ENCODE measurements at places on chromosomes 1 and 21.

GRCh38 chr1:241963722-241964121 is 6.2 kb downstream of the BECN2 start:
- no peak for DNase-seq

DNA sequence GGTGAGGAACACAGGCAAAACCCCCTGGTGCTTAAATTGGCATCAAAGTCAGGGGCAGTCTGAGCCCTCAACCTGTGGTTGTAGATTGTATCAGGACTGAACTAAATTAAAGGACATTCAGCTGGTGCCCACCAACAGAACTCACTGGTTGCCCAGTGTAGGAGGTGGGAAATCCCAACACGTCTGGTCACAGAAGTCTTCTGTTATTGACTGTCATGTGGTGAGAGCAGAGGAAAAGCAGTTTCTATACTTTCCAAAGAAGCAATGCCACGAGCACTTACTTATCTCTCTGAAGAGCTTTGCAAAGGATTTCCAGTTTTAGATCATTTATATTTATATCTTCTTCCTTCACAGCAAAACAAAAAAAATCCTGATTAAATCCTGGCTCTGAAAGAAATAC is 15.0 kb upstream of the ACTA1 start:
- no peak for DNase-seq

- DNase-seq, result no peak
Measured at GRCh38 chr1:81584398-81584797, 216.3 kb upstream of the ADGRL2 start.

DNA sequence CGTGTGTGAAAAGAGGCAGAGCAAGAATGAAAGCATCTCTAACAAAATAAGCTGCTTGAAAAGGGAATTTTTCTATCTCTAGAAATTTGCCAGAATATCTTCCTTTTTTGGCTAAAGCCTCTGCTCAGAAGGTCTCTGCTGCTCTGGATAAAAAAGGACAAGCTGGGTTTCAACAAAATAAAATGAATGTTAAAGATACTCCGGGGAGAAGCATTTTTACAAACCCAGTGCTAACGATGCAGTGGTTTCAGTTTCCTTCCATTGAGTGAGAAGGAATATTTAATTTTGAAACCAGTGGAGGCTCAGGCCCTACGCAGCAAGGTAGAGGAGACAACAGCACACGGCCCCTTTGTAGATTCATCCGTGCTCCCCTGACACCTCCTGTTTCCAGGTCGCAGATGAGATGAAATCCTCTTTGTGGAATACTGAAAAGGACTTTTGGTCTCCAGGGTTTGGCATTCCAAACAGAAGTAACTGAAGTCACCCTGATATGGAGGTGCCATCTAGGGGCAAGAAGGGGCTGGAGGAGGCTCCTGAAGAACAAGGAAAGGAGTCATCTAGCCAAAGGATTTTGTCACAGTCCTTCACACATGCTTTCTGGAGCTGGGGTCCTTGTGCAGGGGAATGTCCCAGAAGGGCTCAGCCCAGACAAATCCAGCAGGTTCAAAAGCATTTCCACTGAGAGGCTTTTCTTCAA is 65.7 kb upstream of the SYT6 start:
- DNase-seq, result peak; percentile 35

GRCh38 chr1:21873761-21874160 is 61.7 kb downstream of the LDLRAD2 start:
- no peak for DNase-seq

DNA sequence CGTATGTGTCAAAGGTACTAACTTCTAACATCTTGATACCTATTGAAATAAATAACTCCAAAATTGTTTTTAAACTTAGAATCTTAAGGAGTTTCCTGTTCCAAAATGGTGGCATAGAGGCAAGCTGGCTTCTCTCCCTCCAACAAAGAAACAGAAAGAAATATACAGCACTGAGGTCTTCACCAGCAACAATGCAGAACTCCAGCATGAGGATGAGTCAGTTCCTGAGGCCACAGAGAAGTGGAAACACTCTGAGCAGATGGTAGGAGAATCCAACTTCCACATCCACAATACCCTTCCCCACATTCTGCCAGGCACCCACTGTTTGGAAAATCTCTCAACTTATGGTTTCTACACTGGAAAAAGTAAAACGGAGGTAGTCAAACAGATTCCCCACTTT is 12.2 kb upstream of the PPIH start:
- DNase-seq, result peak; percentile 2

GRCh38 chr1:153805042-153805745 is 30.0 kb downstream of the SLC27A3 start:
- DNase-seq, result peak; percentile 80

- no peak for DNase-seq
Measured at GRCh38 chr1:29498126-29499103, 262.1 kb downstream of the PTPRU start.

DNA sequence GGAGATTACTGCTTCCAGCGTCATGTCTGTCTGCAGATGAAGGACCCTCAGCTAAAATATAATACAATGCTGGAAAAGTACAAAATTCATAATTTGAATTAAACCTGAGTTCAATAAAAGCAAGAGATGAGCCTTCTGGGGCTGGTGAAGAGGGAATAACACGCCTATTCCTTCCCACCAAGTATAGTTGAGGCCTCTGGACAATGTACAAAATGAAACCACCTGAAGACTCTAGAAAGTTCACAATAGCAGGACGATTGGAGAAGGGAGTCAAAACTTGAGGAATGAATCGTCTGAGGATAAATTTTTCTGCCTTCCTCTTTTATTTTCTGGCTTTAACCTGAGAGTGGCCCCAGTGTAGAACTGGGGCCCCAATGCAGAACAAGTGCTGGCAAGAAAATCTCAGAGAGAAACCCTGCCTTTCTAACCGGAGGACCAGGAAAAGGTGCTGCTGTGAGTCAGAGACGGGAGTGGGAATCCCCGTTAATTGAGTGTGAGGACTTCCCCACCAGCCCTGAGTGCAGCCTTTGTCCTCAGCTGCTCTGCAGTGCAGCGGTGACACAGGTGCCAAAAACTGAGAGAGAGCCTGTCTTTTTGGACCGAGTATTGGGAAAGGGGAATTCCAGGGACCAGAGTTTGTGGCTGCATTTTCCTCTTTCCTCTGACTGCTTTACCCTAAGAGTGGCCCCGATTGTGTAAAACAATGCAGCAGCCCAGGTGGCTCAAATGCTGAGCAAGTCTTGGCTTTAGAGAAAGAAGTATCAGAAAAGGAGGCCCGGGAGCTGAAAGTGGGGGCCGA is 264.9 kb downstream of the DYRK1A start:
- DNase-seq, result no peak

DNA sequence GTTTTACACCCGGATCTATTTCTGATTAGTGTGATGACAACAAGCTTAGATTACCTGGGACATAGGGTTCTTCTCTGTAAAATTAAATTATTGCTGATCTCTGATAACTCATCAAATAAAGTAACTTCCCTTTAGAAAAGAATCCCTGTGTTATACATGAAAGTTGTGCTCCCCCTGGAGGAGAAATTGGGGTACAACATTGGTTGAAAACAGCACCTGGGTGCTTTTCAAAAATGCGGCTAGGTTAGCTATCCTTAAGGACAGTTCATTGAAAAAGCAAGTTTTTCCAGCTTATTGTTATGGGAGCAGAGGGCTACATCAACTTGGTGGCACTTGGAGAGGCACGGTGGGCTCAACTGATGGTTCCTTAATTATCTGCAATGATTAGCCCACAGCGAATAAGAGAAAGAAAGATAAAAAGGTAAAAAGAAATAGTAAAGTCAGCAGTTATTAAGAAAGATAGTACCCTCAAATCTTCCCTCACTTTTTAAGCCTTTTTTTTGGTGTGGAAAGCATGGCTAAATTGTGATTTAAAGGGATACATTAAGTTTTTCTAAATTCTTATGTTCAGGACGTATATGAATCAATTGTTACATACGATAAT is 97.8 kb downstream of the FMN2 start:
- peak; percentile 68 for DNase-seq

DNA sequence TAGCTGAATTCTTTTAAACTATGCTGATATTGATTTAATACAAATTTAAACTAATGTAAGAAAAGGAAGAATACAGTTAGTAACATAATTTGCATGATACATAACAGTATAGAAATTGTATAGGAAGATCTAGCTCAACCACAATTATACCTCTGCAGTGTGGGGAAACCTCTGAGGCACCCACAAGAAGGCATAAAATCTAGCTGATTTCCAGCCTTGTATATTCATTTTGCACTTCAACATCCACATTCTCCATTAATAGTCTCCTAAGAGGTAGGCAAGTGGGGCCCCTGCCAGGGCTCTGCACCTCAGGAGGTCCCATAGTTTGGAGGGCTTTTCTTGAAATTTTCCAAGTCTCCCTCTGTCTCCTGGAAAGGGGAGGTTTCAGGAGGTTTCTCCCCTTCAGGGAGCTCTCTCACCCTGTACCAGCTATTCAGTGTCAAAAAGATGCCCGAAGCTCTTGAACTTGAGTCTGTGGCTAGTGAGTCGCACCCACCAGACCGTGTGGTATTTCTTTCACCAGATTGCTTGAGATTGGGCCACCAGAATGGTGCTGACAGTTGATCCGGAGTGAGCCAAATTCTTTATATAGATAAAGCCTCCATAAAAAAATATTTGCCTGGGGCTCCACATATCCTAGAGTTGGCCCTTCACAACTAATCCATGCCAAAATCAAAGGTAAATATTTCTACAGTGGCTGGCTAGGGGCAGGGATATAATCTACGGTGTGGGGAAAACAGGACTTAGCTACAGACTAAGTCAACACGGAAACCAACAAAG is 108.2 kb downstream of the TIAM1 start:
- peak; percentile 57 for DNase-seq

DNA sequence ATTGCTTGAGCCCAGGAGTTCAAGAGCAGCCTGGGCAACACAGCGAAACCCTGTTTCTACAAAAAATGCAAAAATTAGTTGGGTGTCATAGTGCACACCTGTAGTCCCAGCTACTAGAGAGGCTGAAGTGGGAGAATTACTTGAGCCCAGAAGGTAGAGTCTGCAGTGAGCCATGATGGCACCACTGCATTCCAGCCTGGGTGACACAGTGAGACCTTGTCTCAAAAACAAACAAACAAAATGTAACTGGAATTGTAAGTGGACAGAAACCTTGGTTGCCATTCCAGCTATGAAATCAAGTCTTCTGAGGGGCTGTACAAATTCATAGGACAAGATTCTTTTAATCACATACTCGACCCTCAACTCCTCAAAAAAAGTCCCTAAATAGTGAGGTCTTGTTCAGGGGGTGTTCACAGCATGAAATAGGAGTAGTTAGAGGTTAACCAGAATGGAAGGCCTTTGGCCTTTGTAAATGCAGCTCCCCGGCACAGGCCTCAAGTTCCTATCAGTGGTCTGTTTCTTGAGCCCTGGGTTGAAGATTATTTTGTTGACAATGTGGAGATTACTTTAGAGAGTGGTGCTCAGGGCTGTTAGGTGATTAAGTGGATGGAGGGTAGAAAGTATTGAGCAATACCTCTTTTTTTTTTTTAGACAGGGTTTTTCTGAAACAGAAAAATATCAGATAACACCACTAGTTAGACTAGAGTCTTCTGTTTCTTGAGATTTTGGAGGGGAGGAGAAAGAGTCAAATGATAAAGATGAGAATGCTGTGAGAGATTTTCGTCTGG is 138.7 kb upstream of the ZNF648 start:
- no peak for DNase-seq

DNA sequence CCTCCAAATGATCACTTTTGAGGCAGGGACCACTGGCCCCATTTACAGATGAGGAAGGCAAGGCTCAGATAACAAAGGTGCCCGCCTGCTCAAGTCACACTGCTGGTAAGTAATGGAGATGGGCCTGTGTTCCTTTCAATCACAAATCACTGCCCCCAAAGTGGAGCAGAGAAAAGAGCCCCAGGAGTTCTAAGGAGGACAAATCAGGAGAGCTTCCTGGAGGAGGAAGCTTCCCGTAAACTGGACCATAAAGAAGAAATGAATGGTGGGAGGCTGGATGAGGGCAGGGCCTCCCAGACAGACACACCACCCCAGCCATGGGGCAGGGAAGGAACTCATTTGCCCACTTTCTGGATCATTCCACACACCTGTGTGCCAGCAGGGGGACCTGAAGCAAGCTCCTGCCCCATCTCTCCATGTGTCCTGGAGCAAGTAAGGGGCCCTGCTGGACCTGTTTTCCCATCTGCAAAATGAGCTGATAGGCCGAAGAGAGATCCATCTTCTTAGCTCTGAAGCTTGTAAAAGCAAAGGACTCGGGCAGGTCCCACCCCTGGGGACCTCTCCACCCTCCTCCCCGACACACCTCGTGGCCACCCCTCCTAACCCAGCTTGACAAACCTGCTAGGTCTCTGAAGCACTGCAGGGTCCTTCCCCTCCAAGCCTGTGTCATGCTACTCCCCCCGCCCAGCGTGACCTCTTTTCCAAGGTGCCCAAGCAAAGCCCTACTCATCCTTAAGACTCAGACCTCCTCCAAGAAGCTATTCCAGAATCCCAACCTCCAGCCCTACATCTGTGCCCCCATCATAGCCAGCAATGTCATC is 5.5 kb downstream of the LAPTM5 start:
- DNase-seq, result no peak
